NCI-H2171 treated with DMSO at 0.1 percent for 48 hours (cell line): ENCODE measurements at places on chromosomes 1 and 21.
A peak's percentile ranks its signal among the peaks of the same experiment; 100 is the strongest.

- DNase-seq = no peak
Measured at GRCh38 chr21:41684381-41685245, 82.2 kb downstream of the RIPK4 start.

GRCh38 chr1:167722152-167722869 is 529 bp downstream of the MPZL1 start:
- peak; percentile 36 for DNase-seq

GRCh38 chr1:234932511-234933430 is 195.9 kb downstream of the TOMM20 start:
- no peak for DNase-seq

DNA sequence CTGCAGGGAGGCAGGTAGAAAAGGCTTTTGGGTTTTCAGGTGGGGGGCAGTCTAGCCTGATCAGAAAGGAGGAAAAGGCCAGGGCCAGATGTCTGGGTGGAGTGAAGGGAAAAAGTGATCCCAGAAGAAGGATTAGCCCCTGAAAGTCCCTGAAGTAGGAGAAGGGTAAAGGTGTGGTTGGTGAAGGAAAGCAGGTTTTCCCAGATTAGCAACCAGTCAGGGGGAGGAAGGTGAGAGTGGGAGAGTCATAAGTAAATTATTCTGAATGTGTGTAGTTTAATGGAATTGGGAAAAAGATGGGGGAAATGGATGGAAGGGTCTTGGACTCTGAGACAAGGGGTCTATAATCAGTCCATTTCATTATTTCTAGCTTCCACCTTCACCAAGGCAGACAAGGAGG is 647 bp upstream of the SPRR1A start:
- no peak for DNase-seq

DNA sequence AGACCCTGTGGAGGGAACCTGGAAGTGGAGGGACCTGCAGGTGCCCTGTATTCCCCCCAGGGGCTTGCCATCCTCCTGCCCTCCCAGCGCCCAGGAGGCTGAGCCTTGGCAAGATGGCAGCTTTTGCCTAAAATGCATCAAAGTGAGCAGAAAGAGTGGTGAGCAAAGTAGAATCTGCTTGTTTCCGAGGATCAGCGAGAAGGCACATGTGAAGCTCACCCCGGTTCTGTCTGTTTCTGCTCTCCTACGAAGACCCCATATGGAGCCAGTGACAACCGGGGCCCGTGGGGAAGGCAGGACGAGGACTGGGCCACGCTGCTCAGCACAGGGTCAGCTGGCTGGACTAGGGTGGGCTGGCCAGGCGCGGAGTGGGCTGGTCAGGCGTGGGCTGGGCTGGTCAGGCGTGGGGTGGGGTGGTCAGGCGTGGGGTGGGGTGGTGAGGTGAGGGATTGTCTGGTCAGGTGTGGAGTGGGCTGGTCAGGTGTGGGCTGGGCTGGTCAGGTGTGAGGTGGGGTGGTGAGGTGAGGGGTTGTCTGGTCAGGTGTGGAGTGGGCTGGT is 5.2 kb upstream of the FNDC10 start:
- DNase-seq = peak; percentile 4

DNA sequence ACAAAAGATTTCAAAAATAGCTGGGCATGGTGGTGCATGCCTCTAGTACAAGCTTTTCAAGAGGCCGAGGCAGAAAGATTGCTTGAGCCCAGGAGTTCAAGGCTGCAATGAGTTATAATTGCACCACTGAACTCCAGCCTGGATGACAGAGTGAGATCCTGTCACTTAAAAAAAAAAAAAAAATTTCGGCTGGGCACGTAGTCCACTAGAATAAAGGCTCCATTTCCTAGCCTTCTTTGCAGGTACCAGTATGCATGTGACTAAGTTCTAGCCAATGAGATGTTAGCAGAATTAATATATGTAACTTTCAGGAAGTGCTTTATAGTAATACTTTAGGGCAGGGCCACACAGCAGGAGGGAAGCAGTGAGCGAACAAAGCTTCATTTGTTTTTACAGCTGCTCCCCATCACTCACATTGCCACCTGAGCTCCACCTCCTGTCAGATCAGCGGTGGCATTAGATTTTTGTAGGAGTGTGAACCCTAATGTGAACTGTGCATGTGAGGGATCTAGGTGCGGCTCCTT is 28.8 kb upstream of the SYDE2 start:
- DNase-seq = no peak

DNA sequence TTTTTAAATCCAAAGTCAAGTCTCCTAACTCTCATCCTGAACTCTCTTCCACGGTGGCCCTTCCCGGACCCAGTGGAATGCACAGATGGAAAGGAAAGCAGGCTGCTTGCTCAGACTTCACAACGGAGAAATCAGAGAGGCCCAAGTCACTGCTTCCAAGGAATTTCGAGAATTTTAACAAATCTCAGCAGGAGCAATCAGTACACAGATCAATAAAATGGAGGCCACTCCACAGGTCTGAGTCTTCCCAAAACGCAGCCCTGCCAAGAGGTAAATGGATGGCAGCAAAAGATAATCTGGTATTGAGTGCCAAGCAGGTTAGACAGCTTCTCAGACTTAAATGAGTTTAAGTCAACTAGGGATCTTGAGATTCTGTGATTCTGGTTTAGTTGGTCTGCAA is 81.1 kb upstream of the TIAM1 start:
- no peak for DNase-seq

DNA sequence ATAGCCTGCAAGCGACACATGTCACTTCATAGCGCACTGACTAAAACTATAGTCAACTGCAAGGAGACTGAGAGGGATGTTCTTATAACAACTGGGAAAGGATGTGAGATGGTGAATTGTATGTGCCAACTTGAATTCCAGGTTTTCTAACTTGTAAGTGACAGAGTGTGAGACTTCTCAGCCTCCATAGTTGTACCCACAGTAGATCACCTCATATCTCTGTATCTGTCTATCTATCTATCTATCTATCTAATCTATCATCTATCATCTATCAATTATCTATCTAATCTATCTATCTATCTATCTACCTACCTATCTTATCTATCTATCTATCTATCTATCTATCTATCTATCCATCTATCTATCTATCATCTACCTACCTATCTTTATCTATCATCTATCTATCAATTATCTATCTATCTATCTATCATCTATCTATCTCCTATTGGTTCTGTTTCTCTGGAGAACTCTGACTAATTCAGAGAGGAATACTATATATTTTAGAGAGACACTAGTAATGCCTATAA is 162.3 kb downstream of the CTH start:
- no peak for DNase-seq

DNA sequence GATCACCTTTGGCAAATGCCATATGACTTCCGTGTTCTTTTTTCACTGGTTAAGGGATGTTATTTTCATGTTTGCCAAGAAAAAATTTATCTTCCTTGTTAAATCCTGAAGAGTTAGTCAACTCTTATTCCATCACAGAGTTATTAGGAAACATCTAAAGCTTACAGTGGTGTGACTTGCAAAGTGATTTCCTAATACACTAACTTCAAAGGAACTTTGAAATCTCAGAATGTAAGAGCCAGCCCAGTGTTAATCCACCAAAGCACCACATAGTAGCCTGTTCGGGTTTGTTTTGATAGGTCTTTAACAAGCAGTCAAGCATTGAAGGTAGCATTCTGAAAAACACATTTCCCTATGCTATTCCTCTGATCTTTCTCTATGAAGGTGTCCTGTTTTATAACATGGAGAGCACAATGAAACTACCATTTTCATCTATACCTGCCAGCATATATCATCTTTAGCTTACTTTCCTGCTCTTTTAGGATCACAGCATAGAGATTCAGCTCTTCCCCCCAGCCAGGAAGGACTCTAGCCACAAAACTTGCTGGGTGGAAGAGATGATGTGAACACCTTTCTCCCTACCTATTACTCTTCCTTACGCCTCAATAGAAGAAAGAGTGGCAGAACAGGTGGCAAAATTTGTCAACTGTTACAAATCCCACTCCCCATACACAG is 82.4 kb upstream of the MAGI3 start:
- DNase-seq = no peak

GRCh38 chr1:246705368-246705767 is 18.8 kb upstream of the SCCPDH start:
- no peak for DNase-seq

DNA sequence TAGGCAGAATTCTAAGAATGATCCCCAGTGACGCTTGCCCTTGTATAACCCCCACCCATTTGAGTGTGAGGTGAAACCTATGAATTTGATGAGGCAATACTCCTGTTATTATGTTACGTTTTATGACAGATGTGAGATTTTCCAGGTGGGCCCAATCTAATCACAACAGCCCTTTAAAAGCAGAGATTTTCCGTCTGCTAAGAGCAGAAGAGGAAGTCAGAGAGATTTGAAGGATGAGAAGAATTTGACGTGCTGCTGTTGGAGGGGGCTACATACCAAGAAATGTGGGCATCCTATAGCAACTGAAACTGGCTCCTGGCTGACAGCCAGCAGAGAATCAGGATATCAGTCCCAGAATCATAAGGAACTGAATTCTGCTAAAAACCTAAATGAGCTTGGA is 2.4 kb upstream of the SLC19A2 start:
- DNase-seq = no peak

- no peak for DNase-seq
Measured at GRCh38 chr1:157831968-157832626, 9.5 kb downstream of the CD5L start.

GRCh38 chr1:72281144-72281543 is 1.2 kb downstream of the NEGR1 start:
- no peak for DNase-seq

DNA sequence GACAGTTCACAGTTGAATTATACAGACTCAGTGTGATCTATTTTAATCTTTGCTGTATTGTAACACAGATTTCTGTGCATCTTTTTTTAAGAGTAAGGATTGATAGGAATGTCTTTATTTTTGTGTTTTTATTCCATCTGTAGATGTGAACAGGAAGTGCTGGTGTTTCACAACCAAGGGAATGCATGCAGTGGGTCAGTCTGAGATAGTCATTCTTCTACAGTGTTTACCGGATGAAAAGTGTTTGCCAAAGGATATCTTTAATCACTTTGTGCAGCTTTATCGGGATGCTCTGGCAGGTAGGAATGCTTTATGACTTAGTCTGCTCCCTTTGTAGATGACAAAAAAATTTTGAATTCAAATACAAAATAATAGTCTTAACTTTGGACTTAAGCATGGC is 84.5 kb downstream of the CC2D1B start:
- no peak for DNase-seq

GRCh38 chr1:9289711-9290485 is 2.8 kb upstream of the SPSB1 start:
- no peak for DNase-seq

- no peak for DNase-seq
Measured at GRCh38 chr1:153509729-153510354, 25.9 kb downstream of the S100A6 start.

- no peak for DNase-seq
Measured at GRCh38 chr1:196308176-196308575, 300.1 kb downstream of the KCNT2 start.

DNA sequence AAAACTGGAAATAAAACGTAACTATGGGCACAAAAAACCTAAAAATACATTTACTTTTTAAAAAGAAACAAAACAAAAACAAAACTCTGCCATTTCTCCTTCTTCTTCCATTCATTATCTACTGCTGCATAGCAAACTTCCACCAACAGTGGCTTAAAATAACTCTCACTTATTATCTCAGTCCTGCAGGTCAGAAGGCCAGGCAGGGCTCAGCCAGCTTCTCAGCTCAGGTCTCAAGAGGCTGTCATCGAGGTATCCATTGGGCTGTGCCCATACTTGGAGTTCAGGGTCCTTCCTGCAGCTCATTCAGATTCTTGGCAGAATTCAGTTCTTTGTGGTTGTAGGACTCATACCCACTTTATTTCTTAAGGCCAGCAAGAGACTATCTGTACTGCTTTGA is 352.7 kb upstream of the PLD5 start:
- DNase-seq = no peak

- DNase-seq = no peak
Measured at GRCh38 chr1:24186031-24186710, 918 bp downstream of the IFNLR1 start.

- no peak for DNase-seq
Measured at GRCh38 chr1:26832249-26832960, 5.9 kb downstream of the ZDHHC18 start.

DNA sequence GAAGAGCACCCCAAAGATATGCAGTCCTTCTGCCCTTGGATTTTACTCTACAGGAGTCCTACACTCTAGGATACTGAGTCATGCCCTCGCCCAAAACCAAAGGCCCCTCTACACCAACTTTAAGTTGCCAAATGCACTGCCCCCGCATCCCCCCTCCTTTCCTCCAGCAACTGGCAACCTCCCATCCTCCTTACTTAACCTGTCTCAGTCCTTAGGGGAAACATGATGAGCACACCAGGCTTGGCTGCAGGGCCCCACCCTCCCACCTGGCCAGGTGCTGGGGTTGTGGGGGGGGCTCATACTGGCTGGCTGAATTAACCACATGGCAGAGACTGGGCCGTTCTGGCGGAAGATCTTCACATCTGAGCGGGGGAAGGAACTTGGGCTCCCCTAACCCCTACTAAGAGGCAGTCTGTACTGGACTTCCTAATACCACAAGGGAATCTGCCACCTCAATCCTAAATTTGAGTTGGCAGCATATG is 1.2 kb downstream of the HDGF start:
- DNase-seq = peak; percentile 92
